Spleen (tissue), 13 donors: ENCODE measurements at places on chromosomes 4 and X.

DNA sequence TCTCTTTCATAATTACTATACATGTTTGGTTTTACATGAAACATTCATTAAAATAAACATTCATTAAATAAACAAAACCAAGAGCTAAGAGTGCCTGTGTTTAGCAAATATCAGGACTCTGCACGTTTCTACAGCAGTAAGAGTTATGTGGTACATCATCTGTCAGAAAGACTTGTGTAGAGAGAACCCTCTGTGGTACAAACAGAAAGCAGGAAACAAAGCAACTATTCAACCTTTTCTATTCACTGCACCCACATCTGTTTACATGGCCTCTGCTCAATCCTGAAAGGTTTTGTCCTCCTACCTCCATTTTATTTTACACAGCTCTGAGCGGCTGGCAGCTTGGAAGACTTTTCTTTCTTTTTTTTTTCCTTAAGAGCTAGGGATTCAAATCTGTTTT is 90.7 kb upstream of the PCDH18 start:
- DNase-seq = no peak

- peak; percentile 58 for DNase-seq
These were observed 10.7 kb upstream of the NKX1-1 start for GRCh38 chr4:1416948-1417260.

GRCh38 chr4:169189372-169189771 is 81.4 kb downstream of the SH3RF1 start:
- DNase-seq = no peak

DNA sequence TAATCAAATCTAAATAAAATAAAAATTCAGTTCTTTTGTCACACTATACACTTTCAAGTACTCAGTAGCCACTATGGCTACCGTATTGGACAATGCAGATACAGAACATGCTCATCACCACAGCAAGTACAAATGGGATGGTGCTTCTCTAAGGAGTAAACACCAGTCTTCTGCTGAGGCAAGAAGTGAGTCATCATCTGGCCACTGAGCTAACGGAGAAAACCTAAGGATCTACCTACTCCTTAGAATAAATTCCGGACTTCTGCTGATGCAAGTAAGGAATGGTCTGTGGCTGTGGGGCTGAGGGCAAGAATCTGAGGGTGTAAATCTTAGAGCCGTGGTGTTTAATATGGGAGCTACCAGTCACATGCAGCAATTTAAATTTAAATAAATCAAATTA is 11.3 kb upstream of the RBMXL3 start:
- DNase-seq = no peak

DNA sequence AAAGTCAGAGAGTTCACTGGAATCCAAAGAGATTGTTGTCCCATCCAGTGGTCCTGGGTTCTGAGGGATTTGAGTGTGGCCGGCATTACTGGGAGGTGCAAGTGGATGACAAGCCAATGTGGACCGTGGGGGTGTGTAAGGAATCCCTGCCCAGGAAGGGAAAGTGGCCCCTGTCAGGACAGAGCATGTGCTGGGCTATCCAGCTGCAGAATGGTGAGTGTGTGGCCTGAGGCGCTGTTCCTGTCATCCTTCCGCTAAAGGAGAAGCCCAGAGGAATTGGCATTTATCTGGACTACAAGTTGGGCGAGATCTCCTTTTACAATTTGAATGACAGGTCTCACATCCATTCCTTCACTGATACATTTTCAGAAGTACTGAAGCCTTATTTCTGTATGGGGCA is 20.4 kb upstream of the TRIM60 start:
- no peak for DNase-seq

DNA sequence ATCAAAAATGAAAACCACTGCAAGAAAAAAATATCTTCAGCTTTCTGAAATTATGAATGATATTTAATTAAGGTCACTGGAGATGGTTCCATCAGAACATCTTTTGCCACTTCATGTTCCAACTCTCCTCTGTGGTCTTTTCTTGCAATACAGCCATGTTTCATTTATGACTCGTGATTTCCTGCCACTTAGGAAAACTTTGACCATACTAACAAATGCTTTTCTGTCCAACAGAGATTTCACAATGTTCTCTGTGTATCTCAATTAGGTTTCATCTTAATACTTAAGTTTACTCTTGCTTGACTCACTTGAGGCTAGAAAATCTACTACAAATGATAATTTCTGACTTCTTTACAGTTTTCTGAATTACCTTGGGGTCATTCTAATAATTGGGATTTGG is 330.9 kb downstream of the CXXC4 start:
- DNase-seq = no peak

DNA sequence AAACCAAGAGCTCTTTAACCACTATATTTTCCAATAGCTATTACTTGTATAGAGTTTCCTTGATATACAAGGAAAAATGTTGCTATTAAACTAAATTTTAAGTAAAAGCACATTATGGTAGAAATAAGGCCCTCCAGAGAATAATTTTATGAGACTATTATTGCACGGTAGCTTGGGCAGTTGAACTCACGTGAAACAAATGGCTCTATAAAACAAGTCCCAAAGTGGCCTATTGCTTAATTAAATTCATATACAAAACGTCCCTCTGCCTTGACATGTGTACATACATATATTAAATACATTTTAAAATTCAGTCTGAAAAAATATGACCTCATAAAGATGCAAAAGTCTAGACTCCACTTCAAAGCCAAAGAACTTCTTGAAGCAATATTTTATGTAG is 582.2 kb downstream of the CENPC start:
- no peak for DNase-seq

- no peak for DNase-seq
These were observed 738 bp upstream of the TSPAN5 start for GRCh38 chr4:98659106-98659592.

GRCh38 chr4:122744229-122744628 is 11.7 kb downstream of the BBS12 start:
- no peak for DNase-seq

DNA sequence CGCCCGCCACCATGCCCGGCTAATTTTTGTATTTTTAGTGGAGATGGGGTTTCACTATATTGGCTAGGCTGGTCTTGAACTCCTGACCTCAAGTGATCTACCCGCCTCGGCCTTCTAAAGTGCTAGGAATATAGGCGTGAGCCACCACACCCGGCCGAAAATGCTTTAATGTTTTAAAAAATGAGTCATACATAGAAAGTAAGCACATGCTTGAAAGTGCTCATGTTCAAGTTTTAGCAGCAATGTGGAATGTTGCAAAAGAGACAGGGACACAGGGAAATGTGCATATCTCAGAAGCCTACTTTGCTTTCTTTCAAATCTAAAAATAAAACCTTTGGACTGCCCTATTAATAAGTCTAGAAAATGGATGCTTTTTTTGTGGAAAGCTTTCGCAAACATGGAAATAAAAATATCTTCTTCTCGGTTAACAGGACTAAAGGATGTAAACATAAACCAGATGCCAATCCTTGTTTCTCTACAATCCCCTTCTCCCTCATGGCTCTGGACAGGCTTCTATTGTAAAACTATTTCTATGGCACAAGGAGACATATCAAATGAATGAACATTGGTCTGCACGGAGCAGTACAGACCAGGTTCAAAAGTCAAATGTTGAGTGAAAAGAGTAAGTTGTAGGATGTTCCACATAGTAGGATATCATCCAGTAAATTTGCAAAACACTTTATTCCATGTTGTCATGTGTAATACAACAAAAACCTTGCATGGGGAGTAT is 15.0 kb downstream of the MECP2 start:
- DNase-seq = no peak

DNA sequence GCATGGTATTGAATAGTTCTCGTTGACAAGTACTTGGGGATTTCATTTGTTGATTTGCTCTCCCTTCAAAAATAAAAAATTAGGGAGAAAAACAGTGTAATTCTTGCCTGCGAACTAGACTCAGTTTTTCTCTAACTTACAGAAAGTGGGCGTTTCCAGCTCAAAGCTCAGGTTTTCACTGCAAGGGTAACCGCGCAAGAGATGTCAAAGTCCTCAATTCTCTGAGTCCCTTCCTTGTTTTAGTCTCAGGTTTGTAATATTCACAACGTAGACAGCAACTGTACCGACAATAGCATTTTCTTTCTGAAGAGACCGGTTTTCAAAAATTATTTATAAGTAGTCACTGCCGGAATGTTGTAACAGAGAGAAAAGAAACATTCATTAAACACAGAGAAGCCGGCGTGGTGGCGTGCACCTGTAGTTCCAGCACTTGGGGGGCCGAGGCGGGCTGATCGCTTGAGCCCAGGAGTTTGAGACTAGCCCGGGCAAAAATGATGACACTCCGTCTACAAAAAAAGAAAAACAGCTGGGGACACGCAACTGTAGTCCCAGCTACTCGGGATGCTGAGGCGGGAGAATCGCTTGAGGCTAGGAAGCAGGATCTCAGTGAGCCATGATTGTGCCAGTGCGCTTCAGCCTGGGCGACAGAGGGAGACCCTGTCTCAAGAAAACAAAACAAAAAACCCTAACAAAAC is 774 bp downstream of the ZCCHC4 start:
- DNase-seq = no peak

DNA sequence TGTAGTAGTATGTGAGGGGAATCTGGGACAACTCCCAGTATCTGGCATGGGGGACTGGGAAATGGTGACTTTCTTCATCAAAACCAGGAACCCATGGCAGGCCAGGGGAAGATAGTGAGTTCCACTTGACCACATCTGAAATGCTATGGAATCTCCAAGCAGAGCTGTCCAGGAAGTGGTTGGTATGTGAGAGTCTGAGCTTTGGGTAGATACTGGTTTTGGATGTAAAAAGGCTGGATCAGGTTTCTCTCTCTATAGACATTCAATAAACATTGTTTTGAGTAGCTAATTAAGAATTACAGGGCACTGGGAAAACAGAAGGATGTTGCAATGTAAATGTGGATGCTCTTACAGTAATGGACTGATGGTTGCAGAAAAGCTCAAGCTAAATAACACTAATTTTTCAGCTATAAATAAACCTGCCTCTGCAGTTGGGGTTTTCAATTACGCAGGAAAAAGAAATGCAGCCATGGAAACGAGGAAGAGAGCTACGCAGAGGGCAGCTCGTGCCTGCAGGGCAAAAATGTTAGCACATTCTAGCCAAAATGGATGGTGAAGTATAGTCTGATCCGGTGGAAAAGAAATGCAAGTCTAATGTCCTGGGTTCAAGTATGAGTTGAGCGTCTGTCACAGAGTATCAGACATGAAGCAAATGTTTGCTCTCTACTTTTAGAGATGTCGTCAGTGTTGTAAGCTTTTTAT is 13.4 kb upstream of the CHRNA9 start:
- no peak for DNase-seq

- peak; percentile 47 for DNase-seq
These were observed 7.2 kb downstream of the FAM53A start for GRCh38 chr4:1676605-1677525.

GRCh38 chr4:119664168-119664907 is 35.7 kb upstream of the PDE5A start:
- DNase-seq = no peak

DNA sequence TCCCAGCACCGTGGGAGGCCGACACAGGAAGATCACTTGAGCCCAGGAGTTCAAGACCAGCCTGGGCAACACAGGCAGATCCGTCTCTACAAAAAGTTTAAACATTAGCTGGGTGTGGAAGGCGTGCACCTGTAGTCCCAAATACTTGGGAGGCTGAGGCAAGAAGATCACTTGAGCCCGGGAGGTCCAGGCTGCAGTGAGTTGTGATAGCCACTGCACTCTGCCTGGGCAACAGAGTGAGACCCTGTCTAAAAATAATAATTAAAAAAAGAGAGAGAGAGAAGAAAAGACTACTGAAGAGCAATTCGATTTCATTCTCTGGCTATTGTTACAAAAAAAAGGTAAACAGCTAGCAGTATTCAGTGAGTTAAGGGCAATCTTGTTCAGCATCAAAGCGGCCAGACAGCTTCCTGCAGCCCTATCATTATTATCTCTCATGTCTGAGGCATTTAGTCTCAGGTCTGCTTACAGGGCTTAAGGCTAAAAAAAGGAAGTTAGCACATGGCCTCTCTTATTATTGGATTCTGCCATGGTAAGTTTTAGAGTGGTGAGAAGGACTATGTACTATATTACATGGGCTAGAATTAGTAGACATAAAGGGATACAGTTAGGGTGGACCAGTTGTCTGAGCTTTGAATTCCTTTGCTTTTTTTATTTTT is 37.9 kb downstream of the ARHGEF6 start:
- DNase-seq = no peak

DNA sequence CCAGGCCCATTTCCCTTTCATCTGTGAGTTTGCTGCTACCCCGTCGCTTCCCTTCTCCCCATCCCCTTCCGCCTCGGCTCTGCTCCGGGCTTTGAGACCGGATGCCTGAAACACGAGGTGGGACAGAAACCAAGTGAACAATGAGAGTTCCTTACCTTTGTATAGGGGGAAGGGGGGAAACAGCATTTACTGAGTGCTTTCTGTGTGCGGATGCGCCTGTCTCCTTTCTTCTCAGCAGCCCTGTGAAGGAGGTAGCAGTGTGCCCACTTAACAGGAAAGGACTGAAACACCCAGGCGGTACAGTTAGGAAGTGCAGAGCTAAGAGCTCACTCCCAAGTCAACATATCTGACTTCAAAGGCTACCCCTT is 43.2 kb upstream of the TMSB15B start:
- DNase-seq = no peak

DNA sequence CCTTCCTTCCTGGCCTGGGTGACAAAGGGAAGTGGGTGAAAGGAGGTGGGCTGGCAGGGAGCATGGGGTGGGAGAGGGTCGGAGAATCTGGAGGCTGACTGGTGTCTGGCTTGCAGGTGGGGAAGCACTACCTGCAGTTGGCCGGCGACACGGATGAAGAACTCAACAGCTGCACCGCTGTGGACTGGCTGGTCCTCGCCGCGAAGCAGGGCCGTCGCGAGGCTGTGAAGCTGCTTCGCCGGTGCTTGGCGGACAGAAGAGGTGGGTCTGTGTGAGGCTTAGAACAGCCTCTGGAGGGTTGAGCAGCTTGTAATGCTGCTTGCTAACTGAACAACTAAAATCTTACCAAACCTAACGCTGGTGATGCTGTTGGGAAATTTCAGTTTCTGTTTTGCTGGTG is 19.2 kb downstream of the WFS1 start:
- no peak for DNase-seq

DNA sequence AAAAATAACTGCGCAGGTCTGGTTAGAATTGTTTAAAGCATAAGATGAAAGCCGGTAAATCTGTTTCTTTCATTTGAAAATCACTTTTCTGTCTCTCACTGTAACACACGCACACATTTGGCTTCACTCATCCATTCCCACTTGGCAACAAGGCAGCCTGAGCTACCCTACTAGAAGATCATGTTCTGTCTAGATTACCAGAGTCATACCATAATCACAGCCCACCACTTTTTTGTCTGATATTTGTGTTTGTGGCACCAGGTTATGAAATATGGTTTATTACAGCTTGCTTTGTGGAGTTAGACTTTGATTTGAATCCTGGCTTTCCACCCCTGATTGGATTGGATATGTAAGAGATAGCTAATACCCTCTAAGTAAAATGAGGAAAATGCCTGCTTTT is 2.2 kb downstream of the USO1 start:
- no peak for DNase-seq

GRCh38 chrX:48927736-48928382 is 9.0 kb upstream of the PIM2 start:
- no peak for DNase-seq

DNA sequence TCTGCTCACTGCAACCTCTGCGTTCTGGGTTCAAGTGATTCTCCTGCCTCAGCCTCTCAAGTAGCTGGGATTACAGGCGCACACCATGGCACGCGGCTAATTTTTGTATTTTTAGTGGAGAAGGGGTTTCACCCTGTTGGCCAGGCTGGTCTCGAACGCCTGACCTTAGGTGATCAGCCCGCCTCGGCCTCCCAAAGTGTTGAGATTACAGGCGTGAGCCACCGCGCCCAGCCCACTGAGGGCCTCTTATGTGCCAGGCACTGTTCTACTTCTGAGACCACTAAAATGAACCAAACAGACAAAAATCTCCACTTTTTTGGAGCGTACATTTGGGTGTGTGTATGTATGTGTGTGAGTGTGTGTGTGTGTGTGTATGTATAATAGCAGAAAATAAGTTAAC is 117.2 kb upstream of the H2AZ1 start:
- no peak for DNase-seq
